T follicular helper cell (primary cell): ENCODE measurements at places on chromosomes 13 and 19.

- DNase-seq = no peak
Measured at GRCh38 chr19:50311723-50312635, 17.2 kb downstream of the KCNC3 start.

DNA sequence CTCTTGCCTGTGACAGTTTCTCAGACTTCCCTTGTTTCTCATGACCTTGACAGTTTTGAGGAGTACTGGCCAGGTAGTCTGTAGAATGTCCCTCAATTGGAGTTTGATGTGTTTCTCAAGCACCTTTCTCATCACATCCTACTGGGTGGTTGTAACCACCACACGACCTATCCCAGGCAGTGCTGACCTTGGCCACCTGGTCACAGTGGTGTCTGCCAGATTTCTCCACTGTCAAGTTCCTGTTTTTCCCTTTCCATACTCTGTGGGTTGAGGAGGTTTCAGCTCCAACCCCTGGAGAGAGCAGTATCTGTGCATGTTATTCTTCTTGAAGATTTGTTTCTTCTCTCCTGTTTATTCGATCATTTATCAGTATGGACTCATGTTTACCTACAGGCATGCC, 8.4 kb upstream of the UPF3A start:
- no peak for DNase-seq

- no peak for DNase-seq
Measured at GRCh38 chr19:15316498-15316897, 15.8 kb downstream of the BRD4 start.

DNA sequence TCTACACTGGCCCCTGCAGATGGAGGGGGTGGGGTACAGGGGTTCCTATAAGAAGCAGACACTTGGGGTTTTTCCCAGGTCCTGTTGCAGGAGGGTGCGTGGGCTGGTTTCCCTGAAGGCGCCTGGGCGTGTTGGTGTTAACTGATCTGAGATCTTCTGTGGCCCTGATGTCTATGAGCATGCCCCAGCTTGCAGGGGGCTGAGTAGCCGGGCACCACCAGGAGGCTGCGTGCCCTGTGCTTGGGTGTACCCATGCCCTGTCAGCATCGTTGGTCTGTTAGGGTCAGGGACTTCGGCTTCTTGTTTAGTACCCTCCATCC, 45.3 kb downstream of the CAPN12 start:
- DNase-seq = no peak

- DNase-seq = no peak
Measured at GRCh38 chr13:112642090-112642460, 47.8 kb upstream of the ATP11A start.

DNA sequence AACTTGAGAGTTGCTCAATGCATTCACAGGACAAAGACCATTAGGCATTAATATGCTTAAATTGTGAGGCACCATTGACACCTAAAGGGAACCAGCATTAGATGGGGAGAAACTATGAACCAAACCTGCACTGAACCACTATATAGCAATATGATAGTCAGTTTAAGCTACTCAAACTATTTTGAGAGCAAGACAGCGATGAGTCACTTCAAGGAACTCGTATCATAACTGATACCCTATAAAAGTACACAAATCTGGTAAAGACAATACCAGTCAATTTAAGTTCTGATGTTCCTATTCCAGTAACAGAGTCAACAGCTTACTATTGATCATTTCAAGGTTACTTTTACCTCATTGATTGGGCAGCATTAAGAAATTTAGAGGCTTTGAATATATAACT, 151.3 kb upstream of the ATXN8OS start:
- no peak for DNase-seq

DNA sequence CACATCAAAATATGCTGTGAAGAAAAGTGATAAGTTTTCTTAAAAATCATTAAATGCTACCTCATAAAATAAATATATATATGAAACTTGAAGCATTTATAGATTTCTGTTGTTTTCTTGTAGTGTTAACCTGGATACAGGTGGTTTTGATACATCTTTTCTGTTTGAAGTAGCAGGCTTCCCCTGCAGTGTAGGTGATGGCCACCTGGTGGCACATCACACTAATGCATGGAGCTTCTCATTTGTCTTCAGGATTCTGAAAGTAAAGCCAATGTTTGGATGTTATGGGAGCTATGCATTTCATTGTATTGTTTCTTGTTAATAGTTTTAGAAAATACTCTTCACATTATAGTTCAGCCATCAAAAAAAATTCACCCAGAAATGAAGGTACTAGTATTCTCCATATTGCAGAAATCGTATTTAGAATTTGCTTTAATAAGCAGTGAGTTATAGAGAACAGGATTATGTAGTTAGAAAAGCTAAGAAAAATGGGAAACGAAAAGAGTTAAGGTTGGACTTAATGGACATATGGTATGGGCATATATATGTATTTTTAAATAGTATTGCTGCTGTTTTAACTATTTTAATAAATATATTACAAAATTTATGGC, 18.7 kb downstream of the GPR180 start:
- DNase-seq = no peak

- DNase-seq = no peak
Measured at GRCh38 chr19:38640368-38640767, 7.1 kb upstream of the ACTN4 start.

DNA sequence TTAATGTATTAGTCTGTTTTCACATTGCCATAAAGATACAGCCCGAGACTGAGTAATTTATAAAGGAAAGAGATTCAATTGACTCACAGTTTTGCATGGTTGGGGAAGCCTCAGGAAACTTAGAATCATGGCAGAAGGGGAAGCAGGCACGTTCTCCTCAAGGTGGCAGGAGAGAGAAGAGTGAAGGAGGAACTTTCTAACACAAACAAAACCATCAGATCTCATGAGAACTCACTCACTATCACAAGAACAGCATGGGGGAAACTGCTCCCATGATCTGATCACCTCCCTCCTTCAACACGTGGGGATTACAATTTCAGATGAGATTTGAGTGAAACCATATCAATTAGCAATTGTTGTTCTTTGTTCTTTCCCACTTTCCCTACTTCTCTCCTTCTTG, 689.0 kb upstream of the SLITRK1 start:
- DNase-seq = no peak

GRCh38 chr19:54435551-54436016, 13.4 kb upstream of the LENG8 start:
- no peak for DNase-seq

GRCh38 chr19:55146705-55147273, 2.2 kb downstream of the TNNT1 start:
- DNase-seq = no peak

GRCh38 chr19:18361646-18362045, 21.2 kb downstream of the PGPEP1 start:
- no peak for DNase-seq

DNA sequence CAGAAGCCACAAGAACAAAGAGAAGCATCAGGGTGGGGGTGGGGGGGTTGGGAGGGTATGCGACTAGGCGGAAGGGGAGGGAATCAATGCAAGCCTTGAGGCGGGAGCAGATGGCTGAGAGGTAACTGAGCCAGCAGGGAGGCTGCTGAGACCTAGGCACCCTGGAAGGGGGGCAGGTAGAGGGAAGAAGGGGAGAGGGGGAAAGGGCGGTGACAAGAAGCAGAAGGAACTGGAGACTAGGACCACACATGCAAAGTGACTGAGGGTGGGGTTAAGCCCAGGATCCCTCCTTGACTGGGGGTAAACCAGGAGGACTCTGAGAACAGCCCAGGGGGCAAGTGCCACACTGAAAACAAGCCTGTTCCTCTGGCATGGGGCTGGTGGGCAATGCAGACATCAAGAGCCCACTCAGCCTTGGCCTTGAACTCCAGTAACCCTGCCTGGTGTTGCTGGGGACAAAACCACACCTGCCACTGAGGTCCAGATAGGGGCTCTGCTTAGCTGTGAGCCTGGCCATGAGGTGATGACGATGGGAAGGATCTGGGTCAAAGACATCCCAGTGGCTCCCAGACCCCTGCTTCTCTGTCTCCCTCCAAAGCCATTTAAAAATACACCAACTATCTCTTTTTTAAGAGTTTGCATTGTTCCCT, 20.3 kb downstream of the OPA3 start:
- DNase-seq = no peak

DNA sequence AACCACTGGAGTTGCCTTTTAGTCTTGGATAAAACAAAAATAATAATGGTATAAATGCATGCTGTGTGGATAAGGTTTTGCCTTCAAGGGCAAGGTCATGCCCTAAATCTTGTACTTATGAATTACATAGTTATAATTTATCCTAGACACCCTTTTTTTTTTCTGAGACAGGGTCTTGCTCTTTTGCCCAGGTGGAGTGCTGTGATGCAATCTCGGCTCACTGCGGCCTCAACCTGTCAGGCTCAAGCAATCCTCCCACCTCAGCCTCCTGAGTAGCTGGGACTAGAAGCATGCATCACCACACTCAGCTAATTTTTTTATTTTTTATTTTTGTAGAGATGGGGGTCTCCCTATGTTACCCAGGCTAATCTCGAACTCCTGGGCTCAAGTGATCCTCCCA, 7.7 kb upstream of the DACT3 start:
- no peak for DNase-seq

- DNase-seq = no peak
Measured at GRCh38 chr19:46839752-46840497, 10.7 kb downstream of the AP2S1 start.

GRCh38 chr19:12774588-12775555, at the start of gene HOOK2:
Gene HOOK2 (minus strand): TSS chr19:12775552. CDS start chr19:12775449, 103 bp downstream.
- DNase-seq = no peak

GRCh38 chr19:19409631-19410030, 4.2 kb downstream of the GATAD2A start:
- no peak for DNase-seq

DNA sequence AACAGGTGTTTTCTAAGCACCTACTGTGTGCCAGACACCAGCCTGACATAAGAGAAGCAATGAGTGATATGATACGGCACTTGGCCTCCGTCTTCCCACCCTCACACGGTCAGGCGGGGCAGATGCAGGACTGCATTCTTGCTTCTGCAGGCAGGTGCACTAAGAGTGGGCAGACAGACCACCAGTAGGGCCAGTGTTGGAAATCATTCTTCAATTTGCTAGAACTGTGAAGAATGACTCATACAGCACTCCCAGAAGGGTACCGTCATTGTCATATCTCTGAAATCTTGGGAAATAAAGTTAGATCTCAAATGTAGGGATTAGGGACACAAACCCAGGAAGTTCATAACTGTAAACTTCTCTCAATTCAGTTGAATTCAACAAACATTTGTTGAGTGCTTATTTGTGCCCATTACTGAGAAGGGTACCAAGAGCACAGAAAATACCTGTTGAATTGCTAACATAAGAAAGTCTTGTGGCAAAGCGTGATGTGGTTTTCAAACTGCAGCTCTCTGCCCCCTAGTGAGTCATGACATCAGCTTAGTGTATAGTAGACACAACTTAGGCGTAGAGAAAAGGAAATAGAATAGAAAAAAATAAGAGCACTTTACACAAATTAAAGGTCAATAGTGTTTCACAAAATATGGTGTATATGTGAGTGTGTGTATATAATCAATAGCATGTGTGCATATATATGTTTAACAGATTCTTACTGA, 76.1 kb downstream of the TEX26 start:
- no peak for DNase-seq

GRCh38 chr13:26651234-26651633, 93.8 kb downstream of the WASF3 start:
- no peak for DNase-seq

GRCh38 chr19:41928221-41928683, at the start of gene ERFL:
Gene ERFL (minus strand): TSS chr19:41928449. CDS start chr19:41912919, 15,530 bp downstream.
- no peak for DNase-seq

GRCh38 chr13:86282442-86282841, 483.2 kb upstream of the SLITRK6 start:
- no peak for DNase-seq

DNA sequence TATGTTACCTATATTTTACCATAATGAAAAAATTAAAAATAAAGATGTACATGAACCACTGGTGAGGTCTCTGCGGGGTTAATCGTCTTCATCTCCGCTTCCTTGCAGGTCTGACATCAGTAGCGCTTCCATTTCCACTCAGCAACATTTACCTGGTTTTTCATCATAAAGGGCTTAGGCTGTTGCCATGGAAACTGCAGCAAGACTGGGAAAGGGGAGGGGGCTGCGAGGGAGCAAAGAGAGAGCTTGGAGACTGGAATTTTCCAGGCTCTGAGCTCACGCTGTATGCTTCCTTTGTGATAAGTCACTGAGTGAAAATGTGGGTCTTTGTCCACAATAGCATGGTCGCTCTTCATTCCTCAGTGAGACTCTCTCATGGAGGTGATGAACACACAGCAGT, 136.6 kb upstream of the USP29 start:
- DNase-seq = no peak

GRCh38 chr19:49442354-49442753, 1.0 kb upstream of the SLC17A7 start:
- no peak for DNase-seq

GRCh38 chr13:44932171-44932849, 57.0 kb downstream of the NUFIP1 start:
- no peak for DNase-seq

- no peak for DNase-seq
Measured at GRCh38 chr13:58190577-58190976, 559.0 kb downstream of the PCDH17 start.

- DNase-seq = no peak
Measured at GRCh38 chr13:102947745-102948405, 102.0 kb downstream of the ERCC5 start.

GRCh38 chr19:40724315-40724714, 7.4 kb downstream of the ITPKC start:
- no peak for DNase-seq

- no peak for DNase-seq
Measured at GRCh38 chr19:18967358-18968146, 26.5 kb upstream of the HOMER3 start.

- DNase-seq = no peak
Measured at GRCh38 chr13:21511849-21512248, 52.7 kb upstream of the ZDHHC20 start.

GRCh38 chr13:62702502-62702901, 1286.9 kb upstream of the PCDH20 start:
- DNase-seq = no peak

DNA sequence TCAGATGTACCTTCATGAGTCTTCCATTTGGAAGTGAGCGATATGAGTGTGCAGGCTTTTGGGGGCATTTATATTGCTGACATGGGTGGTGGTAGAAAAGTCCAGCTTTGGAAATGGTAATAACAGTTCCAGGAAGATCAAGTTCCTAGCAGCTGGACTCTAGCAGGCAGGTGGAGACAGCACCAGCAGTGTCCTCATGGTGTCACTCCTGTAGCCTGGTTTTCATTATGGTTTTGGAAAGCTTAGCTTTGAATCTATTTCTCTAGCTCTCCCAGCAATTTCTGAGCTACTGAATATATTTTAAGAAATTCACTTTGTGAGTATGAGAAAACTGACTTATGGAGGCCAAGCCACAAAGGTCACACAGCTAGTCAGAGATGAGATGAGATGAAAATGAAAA, 523.2 kb upstream of the HTR2A start:
- no peak for DNase-seq

DNA sequence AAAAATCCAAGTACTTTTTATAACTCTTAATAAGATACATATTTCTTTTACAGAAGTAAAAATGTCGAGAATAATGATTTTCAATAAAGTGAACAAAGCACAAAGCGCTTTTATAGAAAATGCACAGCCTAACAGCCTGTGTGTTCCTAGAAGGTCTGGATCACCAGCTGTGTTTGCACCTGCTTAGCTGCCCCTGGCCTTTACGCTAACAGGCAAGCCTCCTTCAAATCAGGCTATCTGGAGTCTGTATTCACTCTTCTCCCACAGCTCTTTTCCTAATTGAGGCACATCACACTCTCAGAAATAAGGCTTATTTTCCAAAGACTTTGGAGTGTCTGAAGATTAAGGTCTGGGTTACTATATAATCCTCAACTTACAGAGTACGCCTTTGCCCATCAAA, 183.1 kb downstream of the LHFPL6 start:
- DNase-seq = no peak

- DNase-seq = no peak
Measured at GRCh38 chr19:11176466-11177193, 20.7 kb downstream of the KANK2 start.

GRCh38 chr13:39410096-39410901, 192.7 kb downstream of the LHFPL6 start:
- no peak for DNase-seq
